ENCODE measurements at places on chromosomes 5 and 9. TPM values are rescaled to one million over a fixed set of nuclear protein-coding genes. Genes with fewer than 3 reads are reported as not detected.

DMGDH gene
- 0.11 TPM for polyA plus RNA-seq

CRHBP gene
- polyA plus RNA-seq, result 0.08 TPM

SPTAN1 gene
- polyA plus RNA-seq, result 487 TPM

RLN2 gene
- 0.43 TPM for polyA plus RNA-seq

EDIL3 gene
- polyA plus RNA-seq, result 6.5 TPM

PCDHB7 gene
- polyA plus RNA-seq, result 0.57 TPM

CD74 gene
- polyA plus RNA-seq, result 0.56 TPM

SLC6A18 gene
- not detected for polyA plus RNA-seq
